GM04504 (cell line): ENCODE measurements at places on chromosomes 1 and 21.

DNA sequence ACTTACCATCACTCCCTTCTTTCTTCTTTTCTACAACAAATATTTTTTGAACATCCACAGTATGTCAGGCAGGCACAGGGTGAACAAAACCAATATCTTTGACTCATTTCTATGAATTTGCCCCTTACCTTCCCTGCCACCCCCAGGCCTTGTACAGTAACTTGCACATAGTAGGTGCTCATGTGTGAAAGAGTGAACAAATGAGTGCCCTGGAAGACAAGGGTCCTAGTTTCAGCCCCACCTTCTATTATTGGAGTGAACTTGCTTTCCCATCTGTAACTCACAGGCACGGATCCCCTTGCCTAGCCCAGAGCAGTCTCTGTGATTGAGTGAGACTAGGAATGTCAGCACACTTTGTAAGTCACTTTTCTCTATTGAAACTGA lies 12.8 kb downstream of the ZDHHC18 start:
- no peak for DNase-seq

GRCh38 chr1:43531906-43532584 lies 1.4 kb downstream of the PTPRF start:
- no peak for DNase-seq

DNA sequence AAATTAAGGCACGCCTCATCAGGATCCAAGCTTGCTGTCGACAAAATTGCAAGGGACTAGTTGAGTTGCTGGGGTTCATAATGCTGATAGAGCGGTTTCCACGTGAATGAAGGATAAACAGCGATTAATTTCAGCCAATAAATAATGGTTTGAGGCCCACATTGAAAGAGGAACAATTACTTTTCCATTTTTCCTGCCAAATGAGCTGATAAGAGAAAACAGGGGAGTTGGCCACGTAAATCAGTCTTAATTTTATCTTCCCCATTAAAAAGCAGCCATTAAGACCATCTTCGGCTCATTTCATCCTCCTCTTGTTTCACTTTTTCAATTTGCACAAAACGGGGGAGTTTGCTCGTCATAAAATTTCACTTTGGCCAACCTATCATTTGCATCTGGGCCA lies 235.5 kb upstream of the RRP15 start:
- DNase-seq: no peak

- no peak for DNase-seq
Observed at GRCh38 chr1:56977910-56978309, 12.1 kb upstream of the C8B start.

DNA sequence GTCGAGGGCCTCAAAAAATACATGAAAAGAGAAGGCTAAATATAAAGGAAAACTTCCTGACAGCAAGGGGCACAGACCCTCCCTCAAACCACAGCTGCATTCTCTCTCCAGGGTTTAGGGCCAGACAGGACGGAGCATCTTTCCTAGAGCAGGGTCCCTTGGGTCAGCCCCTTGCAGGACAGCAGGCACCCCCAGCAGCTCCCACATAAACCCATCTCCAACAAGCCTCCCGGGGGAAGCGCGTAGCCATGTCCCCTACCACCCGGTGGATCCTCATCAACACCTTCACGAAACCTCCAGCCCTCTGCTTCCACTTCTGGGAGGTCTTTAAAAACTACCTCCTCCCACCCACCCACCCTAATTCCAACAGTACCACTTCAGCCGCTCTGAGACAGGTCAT lies 59.5 kb downstream of the CD46 start:
- no peak for DNase-seq

DNA sequence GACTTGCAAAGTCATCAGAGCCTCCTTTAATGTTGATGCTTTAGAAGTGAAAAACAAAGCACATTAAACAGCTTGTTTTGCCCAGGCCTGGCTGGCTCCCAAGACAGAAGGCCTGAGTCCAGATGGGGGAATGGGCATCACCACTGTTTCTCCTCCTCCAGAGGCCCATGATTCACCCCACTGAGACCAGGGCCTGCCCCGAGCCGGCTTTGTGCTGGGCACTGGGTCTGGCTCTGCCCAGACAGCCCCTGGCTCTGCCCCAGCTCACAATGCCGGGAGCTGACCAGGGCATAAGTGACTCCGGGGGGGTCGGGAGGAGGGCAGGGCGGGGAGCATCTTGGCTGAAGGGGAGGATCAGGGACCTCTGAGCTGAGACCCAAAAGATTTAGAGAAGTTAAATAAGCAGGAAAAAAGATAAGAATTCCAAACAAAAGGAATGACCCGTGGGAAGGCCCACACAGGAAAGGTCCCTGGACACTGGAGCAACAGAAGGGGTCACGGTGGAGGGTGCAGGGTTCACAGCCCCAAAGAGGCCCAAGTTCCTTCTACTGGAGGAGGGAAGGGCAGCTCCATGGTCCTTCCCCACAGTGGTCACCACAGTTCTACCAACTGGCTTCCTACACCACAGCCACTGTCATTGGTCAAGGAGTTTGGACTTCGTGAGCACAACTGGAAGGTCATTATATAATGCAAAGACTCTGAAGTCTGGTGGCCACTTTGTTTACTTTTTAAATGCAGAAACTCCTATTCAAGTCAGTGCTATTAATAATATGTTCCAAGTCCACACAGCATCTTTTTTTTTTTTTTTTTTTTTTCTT lies 5.5 kb downstream of the C2CD2 start:
- peak; percentile 38 for DNase-seq

GRCh38 chr1:153360190-153360589 lies 2.5 kb downstream of the S100A9 start:
- no peak for DNase-seq

GRCh38 chr1:55427606-55428005 lies 212.4 kb upstream of the USP24 start:
- no peak for DNase-seq

DNA sequence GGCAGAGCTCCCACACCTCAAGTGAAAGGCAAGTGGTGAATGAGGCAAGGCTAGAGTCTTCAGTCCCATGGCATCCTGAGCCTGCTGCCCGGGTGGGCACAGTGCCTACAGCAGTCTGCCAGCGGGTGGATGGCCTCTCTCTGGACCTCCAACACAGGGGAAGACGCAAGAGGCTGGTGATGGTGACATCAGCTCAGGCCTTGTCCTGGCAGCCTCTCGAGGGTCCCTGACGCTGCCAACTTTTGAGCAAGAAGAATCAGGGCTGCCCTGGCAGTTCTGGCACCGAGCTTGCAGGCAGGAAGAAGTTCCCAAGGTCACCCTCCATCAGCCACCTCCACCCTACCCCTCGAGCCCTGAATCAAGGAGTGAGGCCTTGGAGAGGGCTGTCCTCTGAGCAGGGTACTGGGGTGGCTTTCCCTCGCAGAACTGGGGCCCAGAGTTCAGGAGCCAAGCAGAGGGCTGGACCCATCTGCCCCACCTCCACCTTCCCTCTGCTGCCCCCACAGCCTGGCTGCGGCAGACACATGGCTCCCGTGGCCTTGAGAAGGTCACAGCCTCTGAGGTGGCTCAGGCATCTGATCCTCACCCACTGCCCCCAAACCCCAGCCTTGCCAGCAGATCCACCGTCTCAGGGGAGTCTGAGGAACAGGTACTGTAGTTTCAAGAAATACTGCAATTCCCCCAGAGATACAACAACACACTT lies 5.8 kb downstream of the RAP1GAP start:
- DNase-seq: no peak

GRCh38 chr1:111611986-111612385 lies 7.6 kb upstream of the RAP1A start:
- no peak for DNase-seq

DNA sequence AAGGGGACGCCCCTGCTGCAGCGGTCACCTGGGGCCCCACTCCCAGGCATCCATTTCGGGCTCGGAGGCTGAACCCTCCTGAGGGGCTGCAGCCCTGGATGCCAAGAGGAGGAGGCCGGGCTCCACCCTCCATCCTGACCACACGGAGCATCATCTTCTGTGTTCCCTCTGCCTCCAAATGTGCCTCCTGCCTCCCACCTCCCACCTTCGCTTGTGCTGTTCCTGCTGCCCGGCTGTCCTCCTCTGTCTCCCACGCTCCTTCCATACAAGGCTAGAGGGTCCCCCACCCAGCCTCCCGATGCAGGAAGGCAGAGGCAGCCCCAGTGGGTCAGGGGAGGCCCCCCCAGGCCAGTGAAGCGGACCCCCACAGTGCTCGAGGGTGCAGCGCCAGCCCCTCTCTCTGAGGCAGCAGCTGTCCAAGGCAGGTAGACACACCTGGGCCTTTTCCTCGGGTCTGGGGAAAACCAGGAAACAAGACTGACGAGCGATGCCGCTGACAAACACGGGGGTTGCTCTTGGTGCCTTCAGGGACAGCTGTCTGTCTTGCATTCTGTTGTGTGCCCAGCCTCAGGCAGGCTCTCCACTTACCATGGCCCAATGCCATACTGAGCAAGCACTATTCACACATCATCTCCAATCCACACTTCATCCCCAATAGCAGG lies 16.8 kb upstream of the PLEKHG5 start:
- no peak for DNase-seq

DNA sequence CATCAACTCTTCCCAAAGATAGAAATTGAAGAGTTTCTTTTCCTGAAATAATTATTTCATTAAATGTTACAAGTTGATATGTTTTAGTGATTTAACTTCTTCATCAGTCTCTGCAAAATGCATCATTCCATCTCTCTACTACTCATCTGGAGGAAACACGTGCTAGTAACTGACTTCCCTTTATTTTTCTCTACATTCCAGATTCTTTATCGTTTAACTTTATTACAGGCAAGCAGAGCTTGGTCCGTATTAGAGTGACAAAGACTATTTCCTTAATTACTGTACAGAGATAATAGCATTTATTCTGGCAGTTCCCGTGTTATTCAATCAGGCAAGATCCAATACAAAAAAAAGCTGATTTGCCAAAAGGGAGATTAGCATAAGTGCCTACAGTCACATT lies 88.6 kb downstream of the TM2D1 start:
- no peak for DNase-seq

DNA sequence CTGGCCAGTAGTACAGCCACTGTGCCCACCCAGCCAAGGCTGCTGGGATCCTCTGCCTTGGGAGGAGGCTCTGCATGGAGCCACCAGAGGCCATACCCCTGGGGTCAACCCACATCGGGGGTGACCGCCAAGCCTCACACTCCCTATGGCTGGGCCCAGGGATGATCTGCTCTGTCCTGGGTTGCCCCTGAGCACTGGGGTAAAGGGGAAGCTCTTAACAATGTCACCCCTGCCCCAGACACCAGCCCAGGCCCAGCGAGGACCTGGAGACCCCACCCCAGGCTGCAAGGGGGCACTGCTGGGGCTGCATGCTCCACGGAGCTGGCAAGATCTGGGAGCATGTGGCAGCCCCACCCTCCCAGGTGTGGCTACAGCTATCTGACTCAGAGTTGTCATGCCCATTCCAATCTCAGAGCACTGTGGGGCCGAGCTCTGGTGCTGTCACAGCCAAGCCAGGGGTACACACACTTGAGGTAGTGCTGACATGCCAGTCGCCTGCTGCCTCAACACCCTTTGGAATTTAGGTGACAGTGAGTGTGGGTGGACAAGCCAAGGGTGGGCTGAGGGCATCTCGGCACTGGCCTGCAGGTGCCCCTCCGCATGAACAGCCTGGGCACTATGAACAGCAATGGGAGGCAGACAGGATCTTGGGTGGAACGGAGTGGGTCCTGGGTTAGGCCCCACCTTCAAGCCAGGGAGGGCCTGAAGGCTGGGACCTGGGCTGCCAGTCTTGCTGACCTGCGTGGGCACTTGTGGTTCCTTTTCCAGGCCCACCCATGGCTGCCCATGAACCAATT lies 427.7 kb downstream of the LRRIQ3 start:
- no peak for DNase-seq

- no peak for DNase-seq
Observed at GRCh38 chr1:18978706-18979105, 22.2 kb upstream of the IFFO2 start.

GRCh38 chr1:201966171-201966570 lies 10.9 kb downstream of the TIMM17A start:
- no peak for DNase-seq

- no peak for DNase-seq
Observed at GRCh38 chr1:50264590-50264989, 155.9 kb downstream of the ELAVL4 start.

GRCh38 chr1:220999872-221000863 lies 120.9 kb downstream of the HLX start:
- DNase-seq: no peak

DNA sequence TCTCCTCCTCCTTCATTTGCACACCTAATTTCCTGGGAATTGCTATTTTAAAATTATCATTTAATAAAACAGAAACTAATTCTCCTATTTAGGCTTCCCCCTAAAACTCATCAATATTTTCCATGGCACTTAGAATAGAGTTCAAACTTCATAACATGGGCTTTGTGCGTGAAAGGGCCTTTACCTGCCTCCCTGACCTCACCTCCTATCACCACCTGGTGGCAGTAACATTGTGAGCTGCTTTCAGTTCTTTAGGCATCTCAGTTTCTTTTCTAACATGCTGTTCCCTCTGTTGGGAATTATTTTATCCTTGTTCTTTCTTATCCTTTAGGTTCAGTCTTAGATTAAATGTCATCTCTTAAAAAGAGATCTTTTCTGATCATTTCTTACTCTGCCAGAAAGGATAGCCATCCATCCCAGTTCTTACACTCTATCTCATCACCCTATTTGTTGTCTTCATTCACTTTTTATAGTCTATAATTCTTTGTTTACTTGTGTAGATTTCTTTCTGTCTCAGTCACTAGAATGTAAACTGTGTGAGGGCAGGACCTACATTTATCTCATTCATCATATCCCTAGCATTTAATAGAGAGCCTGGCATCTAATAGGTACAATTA lies 133.8 kb upstream of the KIAA1614 start:
- no peak for DNase-seq

DNA sequence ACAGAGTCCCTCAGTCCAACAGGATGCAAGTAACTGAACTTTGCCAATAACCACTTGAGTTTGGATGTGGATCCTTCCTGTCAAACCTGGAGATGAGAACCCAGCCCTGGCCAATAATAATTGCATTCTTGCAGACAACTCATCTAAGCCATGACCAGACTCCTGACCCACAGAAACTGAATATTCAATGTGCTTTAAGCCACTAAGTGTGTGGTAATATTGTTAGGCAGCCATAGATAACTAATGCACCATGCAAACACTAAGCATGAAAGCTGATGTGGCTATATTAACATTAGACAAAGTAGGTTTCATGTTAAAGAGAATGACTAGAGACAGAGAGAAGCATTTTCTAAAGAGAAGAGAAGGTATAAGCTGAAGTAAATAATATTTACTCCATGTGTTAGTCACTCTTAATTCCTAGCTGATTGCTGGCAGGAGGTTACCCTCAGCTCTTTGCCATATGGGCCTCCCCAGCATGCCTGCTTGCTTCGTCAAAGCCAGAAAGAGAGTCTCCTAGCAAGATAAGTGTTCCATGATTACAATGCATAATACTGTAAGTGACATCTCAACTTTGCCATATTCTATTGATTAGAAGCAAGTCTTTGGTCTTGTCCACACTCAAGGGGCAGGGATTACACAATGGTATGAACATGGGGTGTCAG lies 276.4 kb upstream of the PLXNA2 start:
- DNase-seq: no peak

DNA sequence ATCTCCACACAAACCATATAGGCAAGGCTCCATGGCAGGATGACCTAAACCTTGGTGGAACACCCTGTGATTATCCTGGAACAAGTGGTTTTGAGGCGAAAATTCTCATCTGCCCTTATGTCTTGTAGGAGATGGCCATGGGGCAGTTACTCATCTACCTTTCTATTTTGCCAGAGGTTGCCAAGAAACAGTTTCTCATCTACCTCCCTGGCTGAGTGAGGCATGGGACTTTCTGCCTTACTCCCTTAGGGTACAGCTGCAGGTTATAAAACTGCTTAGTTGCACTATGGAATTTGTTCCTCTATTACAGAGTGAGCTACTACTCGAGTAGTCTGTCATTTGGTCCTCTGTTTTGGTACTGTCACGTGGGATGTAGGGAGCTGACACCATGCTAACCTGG lies 31.3 kb upstream of the GUCA2A start:
- no peak for DNase-seq

GRCh38 chr1:243740255-243740999 lies 109.6 kb downstream of the AKT3 start:
- DNase-seq: no peak
